CD4-positive, CD25-positive, alpha-beta regulatory T cell (primary cell): ENCODE measurements at places on chromosomes 2 and 18.

- DNase-seq, result no peak
Observed at GRCh38 chr2:65383541-65384488, 48.6 kb downstream of the SPRED2 start.

- no peak for DNase-seq
Observed at GRCh38 chr2:224777559-224777930, 61.4 kb upstream of the CCDC195 start.

DNA sequence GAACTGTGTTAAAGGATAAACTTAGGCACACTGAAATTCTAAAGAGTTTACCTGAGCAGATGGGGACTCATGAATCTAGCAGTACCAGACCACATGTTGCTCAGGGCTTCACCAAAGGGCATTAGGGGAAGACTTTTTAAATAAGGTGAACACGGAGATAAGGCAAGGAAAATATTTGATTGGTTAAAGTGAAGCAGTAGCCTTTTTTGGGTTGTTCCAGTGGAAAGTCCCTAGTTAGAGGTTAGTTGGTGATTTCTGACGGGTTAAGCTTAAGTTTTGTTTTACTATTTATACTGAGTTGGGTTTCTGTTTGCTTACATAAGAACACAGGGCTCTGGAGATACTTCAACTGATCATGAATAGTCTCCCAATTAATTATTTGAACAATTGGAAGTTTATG, 722.5 kb downstream of the SOCS6 start:
- DNase-seq, result no peak

DNA sequence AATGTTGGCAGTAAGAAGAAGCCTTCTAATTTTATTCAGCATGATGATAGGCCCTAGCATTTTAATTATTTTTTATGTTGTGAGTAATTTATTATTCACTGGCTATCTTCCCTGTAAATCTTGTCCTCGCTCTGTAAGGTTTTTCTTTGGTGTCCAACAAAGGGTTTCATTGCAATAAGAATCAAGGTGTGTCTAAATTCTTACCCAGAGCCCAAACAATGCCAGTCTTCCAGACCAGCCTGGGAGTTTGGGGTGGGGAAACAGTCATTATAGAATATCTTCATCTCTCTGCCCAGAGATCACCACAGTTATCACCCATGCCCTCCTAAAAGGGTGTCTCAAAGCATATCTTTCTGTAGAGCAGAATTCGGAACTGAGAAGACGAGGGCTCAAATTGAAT, at the start of gene DSG4:
TSS of gene DSG4 (plus strand) at position 301 of the 400 bp plus-strand sequence. CDS start 135 bp downstream, outside the sequence.
- DNase-seq, result no peak

DNA sequence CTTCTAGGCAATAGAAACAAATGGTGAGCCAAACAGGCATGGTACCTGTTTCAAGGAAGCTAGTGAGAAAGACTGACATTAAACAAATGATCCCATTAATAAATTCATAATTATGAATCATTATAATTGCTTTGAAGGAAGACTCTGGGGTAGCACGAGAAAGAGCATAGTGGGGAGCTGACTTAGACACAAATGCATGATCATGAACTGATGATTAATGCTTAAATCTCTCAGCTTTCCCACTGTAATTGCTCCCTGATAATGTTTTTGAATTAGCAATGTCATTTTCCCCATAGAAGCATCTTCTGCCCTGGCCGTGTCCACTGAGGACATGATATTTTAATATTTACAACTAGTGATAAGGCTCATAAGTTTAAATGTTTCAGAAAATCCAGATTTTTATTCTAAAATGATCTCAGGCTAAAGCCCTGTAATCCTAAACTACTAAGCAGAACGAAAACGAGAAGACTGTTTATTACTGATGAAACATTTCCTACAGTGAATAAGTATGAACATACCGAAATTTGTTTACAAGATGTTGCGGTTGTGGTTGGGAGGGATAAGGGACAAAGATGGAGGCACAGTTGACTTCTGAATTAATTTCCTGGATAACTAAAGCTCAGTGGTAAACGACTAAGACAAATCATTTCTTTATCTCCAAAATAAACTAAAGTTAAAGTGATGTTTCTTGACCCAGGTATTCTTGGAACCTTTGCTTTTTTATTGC, 47.3 kb upstream of the TACR1 start:
- no peak for DNase-seq
